ENCODE measurements at places on chromosomes 11 and 22.
A peak's percentile ranks its signal among the peaks of the same experiment; 100 is the strongest.

GRCh38 chr22:20573833-20574615 lies 66.6 kb downstream of the MED15 start:
- DNase-seq = peak; percentile 12

- no peak for DNase-seq
These were observed 38.4 kb downstream of the B3GAT1 start for GRCh38 chr11:134373591-134374052.

DNA sequence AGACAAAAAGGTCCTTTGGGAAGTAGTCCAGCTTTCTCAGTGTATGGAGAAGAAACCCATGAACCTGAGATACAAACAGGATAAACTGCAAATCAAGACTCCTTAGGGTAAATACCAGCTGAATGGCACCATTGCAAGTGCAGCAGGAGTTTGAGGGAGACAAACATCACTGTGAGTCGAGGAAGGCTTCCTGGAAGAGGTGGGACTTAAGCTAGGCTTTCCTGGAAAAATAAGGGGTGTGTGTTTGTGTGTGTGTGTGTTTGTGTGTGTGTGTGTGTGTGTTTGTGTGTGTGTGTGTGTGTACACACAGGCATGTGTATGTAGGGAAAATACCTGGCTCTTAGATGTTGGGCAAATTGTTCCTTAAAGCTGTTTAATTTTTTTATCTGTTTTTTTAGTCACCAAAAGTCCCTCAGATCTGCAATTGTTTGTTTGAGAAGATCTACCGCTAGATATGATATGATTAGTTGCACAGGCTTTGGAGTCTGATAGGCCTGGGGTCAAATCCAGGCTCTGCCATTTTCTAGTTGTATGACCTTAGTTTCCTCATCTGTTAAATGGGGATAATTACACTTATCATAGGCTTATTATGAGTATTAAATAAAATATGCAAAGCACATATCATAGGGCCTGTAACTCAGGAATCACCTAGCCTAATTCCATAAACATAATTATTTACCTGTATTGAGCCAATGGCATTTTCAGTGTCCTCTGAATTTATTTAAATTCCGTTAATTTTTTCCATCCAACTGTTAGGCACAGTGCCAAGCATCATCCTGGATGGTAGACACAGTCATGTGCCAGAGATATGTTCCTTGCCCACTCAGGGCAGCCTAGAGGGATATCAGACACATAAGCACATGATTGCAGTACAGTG lies 85.6 kb upstream of the EED start:
- no peak for DNase-seq

GRCh38 chr22:45154383-45154782 lies 9.3 kb upstream of the NUP50 start:
- DNase-seq = no peak

DNA sequence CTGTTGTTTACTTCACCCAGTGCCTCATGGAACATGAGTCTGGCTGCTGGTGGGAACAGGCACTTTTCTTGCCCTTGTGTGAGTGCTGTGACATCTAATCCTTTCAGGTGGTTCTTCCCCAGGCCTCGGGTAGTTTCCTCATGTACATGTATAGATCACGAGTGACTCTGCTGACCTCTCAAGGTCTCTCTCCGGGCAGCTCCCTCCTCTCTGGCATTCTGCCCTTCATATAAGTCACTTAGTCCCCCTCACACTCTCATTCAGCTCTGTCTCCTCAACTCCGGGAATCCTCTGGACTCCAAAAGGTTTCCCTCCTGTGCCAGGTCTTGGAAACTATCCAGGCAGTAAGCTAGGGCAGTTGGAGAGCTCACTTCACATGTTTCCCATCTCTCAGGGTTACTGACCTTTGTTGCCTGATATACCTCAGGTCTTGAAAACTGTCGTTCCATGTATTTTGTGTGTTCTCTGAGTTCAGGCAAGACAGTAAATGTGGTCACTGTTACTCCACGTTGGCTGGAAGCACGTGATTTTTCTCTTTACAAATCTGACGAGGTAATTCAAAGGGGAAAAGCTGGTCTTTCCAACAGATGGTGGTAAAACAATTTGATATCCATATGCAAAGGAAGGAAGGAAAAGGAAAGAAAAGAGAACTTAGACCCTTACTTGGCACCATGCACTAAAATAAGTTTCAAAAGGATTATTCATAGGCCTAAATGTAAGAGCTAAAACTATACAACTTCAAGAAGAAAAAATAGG lies 40.5 kb upstream of the PITPNB start:
- DNase-seq = no peak

- DNase-seq = no peak
These were observed 167.4 kb upstream of the MPPED2 start for GRCh38 chr11:30753504-30753903.

- DNase-seq = no peak
These were observed 823.6 kb downstream of the TBC1D22A start for GRCh38 chr22:47586038-47586437.

GRCh38 chr11:5288108-5288905 lies 13.4 kb downstream of the OR51B4 start:
- no peak for DNase-seq

- no peak for DNase-seq
These were observed 62.1 kb downstream of the ADAMTS15 start for GRCh38 chr11:130510407-130511006.

- DNase-seq = peak; percentile 74
These were observed 65.0 kb downstream of the SFI1 start for GRCh38 chr22:31561238-31561887.

DNA sequence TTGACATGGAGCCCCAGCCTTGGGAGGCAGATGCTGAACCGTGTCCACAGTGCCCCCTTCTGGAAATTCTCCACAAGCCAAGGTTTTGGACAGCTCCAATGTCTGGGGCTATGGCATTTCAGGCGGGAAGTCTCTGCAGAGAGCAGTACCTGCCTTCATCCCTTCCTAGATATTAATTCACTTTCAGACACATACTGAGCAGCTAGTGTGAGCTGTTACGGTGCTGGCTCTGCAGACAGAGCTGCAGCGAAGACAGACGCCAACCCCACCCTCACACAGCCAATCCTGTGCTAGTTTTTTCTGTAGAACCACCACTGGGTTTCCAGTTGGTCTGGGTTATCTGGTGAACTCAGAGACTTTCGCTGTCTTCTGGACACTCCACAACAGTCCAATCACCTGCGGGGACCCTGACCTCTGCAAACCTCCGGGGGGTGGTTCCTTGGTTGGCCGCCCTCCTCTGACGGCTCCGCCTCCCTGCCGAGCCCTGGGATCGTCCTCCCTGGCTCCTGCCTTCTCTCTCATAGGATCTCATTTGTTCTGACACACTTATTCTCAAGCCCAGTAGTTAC lies 9.1 kb downstream of the LMF2 start:
- no peak for DNase-seq

- no peak for DNase-seq
These were observed 64.1 kb downstream of the SLC1A2 start for GRCh38 chr11:35355102-35355749.

- DNase-seq = no peak
These were observed 6.9 kb upstream of the LRRC32 start for GRCh38 chr11:76677458-76677765.

GRCh38 chr22:34877506-34877905 lies 188.5 kb upstream of the ISX start:
- no peak for DNase-seq

DNA sequence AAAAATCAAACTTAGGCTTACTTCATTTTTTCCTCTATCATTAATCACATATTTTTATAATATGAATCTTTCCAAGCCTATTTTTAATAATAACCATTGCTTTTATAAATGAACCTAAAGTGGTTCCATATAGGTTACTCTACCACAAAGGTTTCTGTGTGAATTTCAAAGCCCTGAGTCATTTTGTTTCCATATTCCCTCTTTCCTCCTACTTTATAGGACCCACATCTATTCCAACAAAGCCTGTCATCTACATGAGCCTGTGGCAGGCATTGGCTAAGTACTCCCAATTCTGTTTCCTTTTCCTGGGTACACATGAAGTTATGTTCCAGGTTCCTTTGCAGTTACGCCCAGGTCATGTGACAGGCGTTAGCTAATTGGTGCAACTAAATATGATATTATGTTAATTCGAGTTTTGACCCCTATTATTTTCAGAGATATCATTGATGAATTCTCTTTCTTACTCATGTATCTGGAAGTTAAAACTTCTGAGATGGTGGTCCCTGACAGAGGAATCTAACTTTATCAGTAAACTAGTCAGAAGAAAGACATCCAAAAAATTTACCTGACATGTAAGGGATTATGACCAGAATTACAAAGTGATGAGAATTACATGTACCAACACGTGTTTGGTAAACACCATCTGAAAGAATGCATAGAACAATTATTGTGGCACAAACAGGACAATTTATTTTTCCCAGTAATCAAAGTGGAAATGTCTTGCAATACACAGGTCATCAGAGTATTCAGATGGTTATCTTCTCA lies 1264.0 kb upstream of the CNTN5 start:
- no peak for DNase-seq

DNA sequence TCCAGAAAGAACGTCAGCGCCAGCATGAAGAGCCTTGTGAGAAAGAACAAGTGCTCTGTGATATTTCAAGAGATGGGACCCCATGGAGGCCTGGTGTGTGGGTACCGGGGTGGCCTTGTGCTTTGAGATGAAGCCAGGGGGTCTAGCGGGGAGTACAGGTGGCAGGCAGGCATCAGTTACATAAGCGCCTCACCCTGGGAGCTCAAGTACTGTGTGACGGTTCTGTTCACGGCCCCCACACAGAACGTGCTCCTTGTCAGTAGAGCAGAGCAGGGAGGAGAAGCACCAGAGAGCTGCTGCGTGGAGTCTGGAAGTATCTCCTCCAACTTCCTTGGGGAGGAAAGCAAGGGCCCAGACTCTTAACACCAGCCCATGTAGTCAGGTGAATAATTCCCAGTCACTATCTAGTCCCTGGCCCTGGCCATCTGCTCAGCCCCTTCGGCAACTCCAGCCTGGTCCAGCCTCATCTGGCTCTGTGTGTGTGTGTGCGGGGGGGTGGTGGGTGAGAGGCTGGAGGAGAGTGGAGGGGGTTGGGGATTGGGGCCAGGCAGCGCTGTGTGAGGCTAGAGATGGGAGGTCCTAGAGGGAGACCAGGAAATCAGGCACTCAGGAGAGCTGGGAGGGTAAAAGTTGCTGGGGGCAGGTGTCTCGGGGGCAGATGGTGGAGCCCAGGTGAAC lies 32.4 kb downstream of the MCM5 start:
- no peak for DNase-seq

DNA sequence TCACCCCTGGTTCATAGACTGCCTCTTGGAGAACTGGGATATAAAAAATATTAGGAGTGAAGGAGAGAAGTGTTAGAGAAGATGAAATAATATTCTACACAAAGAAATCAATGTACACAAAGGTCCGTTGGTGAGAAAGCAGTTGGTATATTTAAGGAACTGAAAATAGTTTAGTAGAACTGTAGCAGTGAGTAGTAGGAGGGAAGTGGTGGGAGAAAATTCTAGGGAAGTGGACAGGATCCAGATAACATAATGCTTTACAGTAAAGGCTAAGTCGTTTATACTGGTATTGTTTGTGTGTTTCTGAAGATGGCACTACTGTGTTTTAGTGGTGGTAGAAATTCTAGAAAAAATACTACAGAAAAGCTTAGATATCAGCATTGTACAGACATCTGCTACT lies 120.8 kb upstream of the CHORDC1 start:
- no peak for DNase-seq

- no peak for DNase-seq
These were observed 35.3 kb downstream of the MYBPC3 start for GRCh38 chr11:47317064-47317828.

GRCh38 chr11:25775603-25776002 lies 556.3 kb upstream of the ANO3 start:
- no peak for DNase-seq

DNA sequence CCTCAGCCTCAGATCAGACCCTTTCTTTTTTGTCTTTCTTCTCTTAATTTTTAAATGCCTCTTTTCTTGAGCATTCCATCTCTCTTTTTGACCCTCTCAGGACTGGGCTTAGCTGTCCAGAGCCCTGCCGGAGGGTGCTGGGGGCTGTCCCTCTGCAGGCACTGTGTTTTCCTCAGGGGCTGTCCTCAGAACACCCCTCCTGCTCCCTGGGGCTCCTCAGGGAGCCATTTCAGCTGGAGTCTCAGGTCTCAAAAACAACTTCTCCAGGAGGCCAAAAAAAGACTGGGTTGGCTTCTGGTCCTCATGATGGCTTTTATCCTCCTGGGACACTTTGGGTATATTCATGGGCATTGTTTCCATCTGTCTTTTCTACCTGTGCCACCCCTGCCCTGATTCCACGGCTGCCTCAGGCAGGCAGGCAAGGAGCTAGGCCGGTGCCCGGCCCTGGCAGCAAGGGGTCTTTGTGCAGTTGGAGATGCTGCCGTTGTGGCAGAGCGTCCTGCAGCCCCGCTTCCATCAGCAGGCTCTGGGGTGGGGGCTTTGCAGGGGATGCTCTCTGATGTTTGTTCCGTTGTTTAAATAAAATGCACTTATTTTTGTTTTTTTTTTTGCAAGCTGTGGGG lies 85.1 kb downstream of the CEP164 start:
- DNase-seq = no peak

DNA sequence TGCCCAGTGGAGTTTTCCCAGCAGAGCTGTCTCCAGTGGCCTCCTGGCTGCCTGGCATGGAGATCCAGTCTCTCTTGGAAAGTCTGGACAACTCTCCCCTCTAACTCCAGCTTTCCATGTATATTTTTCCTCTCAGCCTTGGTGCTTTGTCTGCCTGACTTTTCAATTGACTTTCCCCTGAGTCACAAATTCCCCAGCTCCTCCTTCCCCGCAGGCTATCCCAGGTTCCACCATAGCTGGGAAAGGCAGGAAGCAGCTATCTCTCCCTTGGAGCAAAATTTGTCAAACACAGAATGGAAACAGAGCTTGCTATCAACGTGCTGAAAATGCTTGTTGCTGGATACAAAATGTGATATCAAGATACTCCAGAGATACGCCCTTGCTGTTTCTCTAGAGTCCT lies 384.8 kb downstream of the TMEM135 start:
- no peak for DNase-seq

DNA sequence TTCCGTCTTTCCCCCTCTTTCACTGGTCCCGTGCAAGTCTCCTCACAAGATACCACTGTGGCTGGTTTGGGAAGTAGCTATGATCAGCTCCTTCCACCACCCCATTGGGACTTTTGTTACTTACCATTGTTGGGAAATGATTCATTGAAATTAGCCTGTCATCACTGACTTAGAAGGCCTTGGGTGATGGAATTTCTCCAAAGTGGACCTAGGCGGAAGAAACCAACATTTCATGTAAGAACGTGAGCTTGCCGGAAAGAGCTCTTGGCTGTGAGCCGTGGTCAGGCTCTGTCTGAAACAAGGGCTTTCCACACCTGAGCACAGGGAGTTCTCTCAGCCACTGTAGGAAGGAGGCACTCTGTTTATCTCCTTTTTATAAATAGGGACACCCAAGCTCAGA lies 23.5 kb upstream of the CRYBB3 start:
- no peak for DNase-seq

GRCh38 chr22:41857155-41857859 lies 24.4 kb downstream of the SREBF2 start:
- peak; percentile 67 for DNase-seq

DNA sequence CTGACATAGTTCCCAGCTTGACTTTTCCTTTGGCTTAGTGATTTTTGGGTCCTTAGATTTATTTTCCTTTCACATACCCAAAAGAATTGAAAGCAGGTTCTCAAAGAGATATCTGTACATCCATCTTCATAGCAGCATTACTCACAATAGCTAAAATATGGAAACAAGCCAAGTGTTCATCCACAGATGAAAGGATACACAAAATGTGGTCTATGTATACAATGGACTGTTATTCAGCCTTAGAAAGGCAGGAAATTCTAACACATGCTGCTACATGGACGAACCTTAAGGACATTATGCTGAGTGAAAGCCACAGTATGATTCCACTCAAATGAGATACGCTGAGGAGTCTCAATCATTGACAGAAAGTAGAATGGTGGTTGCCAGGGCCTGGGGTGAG lies 171.8 kb downstream of the IGLL1 start:
- DNase-seq = no peak

Measured in right hindlimb (tissue), 1 donor.